ENCODE measurements at places on chromosomes 16 and 17.

DNA sequence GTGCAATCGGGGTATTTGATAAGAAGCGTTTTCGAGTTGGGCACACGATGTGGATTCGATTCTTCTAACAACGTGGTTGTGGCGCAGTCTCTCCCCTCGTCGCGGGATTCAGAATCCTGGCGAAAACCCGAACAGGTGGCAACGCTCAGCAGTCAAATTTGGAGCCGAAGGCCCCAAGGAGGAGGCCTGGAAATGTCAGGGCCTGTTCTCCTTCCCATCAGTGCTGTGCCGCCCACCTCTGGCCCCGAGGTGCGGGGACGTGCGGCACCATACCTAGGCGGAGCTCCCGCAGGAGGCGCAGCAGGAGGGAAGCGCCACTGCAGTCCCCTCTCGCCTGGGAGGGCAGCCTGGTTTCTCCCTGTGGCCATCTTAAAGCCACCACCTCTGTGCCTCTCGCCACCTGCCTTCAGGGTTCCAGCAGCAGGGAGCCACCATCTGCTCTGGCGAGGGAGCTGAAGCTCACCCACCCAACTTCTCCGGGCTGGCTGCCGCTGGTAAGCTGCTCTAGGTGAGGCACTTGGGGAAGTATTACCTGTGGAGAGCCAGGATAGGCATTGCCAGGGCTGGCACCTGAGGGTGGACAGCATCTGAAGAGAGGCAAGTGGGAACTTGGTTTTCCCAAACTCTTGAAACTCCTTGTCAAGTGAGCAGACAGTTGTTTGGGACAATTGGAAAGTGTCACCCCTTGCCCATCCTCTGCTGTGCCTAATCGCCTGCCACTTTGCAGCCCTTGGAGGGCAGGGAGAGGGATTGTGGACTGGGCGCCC is 2.6 kb upstream of the AATF start:
- DNase-seq: peak; percentile 27

DNA sequence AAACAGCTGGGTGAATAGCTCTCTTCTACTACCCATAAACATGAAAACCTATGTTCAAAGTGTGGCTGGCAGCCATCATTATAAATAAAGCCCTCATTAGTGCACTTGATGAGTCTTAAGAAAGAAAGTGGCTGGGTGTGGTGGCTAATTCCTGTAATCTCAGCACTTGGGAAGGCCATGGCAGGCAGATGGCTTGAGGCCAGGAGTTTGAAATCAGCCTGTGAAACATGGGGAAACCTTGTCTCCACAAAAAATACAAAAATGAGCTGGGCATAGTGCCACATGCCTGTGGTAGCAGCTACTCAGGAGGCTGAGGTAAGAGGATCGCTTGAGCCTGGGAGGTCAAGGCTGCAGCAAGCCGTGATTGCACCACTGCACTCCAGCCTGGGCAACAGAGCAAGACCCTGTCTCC is 28.3 kb upstream of the APPBP2 start:
- DNase-seq: no peak

DNA sequence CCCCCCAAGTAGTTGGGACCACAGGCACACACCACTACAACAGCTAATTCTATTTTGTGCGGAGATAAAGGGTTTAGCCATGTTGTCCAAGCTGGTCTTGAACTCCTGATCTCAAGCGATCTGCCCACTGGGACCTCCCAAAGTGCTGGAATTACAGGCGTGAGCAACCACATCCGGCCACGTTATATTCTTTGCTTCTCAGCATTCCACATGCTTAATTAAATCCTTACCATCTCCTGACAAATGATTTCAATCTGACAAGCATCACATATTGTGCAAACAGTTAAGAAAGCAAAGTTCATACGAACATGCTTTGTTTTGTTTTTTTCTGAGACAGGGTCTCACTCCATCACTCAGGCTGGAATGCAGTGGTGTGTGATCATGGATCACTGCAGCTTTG is 18.2 kb downstream of the HIGD1B start:
- no peak for DNase-seq

GRCh38 chr17:43170766-43171585 is at the start of gene NBR1:
NBR1 (plus strand) TSS chr17:43171214; CDS start chr17:43175800, 4,586 bp downstream.
- peak; percentile 91 for DNase-seq

DNA sequence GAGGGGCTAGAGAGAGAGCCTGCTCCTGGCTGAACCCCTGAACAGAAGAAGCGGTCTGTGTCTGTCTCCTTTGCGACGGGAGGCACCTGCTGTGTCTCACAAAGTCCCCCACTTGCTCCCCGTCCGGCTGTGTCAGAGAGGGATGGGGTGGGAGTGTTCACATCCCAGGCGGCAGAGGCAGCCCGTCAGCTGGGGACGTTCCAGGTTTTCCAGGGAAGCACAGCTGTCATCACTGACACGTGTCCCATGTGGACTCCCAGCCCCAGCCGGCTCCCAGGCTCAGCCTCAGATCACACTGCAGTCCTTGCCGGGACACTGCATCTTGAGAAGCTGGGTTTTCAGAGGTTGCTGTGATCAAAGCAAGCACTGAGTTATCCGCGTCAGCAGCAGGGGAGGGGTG is 1.6 kb downstream of the TELO2 start:
- DNase-seq: no peak

Data from CD4-positive, alpha-beta T cell (primary cell).